ENCODE measurements at places on chromosomes 3 and 15.

- DNase-seq, result no peak
These were observed 614.4 kb upstream of the MDFIC2 start for GRCh38 chr3:70926835-70927234.

DNA sequence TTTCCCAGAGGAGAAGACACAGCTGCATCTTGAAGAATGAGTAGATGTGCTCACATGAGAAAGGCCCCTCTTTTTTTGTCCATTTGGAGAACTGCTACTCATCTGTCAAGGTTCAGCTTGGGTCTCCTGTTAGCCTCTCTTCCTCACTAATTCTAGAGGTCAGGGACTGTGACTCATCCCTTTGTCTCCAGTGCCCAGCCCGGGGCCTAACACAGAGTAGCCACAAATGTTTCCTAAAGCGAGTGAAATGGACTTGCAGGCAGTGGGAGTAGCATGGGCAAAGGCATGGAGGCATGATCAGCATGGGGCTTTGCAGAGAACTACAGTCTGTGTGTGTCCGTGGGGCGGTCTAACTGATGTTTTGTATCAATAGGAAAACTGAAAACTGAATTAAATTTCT lies 33.9 kb upstream of the MRPS22 start:
- DNase-seq, result no peak

- DNase-seq, result no peak
These were observed 11.5 kb upstream of the LMCD1 start for GRCh38 chr3:8490079-8490552.

DNA sequence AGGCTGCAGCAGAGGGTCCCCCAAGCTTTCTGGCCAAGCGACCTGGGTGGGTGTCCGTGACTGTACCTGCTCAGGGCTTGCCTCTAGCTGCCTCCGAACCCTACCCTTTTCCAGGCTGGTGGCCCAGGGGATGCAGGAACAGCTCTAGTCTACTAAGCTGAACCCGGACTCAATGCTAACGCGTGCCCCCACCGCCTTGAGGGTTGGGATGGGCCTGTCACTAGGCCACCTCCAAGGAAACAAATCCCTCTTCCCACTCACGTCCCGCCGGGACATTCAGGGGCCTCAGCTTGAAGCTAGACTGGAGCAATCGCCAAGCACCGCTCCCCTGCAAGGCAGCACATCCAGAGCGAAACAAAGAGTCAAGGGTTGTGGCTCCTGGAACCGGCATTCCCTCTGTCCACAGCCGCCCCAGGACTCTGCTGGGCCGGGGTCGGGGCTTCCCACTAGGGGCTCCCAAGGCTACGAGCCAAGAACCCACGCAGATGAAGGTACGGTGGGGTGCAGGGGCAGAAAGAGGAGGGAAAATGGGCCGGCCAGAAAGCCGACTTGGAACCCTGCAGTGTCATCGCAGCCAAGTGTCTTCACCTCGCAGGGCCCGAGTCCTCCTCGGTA lies 2.9 kb downstream of the FBXL22 start:
- peak; percentile 66 for DNase-seq

DNA sequence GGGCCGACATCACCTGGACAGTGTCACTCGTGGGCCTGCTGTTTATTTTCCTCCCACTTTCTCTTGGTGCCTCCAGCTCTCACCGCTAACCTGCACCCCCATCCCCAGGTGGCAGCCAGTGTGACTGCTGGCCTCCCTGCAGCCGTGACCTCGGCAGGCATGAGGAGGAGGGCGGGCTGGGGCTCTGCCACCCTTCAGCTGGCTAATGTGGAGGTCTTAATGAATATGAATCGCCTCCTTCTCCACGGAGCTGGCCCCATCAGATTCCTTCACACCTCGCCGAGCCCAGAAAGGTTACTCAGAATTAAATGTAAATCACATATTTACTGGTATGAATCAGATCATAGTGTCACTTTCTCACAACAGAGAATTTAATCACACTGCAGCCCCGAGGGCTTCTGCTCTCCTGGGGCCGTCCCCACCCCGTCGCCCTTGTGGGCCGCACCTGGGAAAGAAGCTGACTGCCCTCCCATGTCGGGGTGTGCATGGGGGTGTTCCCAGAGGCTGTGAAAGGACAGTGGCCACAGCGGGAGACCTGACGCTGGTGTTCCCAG lies 171.1 kb upstream of the TLE3 start:
- DNase-seq, result no peak

- DNase-seq, result no peak
These were observed 53.9 kb upstream of the PLXNA1 start for GRCh38 chr3:126928921-126929474.

- no peak for DNase-seq
These were observed 57.5 kb downstream of the SCN11A start for GRCh38 chr3:38994251-38994650.

GRCh38 chr3:36501616-36502015 lies 121.3 kb downstream of the STAC start:
- no peak for DNase-seq

Data from DMS53 (cell line).